ENCODE measurements at places on chromosomes 3 and 15. TPM values are rescaled to one million over a fixed set of nuclear protein-coding genes. Genes with fewer than 3 reads are reported as not detected.

DNA sequence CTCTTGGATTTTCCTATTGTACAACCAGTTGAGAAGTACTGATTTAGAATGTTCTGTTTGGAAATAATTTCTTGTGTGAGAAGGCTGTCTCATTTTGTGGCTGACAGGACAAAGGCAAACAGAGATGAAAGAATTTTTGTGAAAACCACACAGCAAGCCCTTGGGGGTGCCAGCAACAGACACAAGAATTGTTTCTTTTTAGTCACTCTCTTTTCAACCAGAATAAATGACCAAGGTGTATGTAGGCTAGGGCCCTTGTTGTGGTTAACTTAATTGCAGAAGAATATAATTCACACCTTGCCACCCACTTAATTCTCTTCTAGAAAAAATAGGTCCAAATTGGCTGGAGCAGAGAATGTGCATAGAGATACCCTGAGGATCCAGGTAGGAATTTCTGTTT lies 329.4 kb upstream of the TBC1D5 start:
- no peak for DNase-seq

Gene BFSP2
- not detected for polyA plus RNA-seq

- DNase-seq: no peak
Observed at GRCh38 chr3:40267937-40268724, 41.4 kb upstream of the EIF1B start.

Gene EXD1
- polyA plus RNA-seq: 0.12 TPM

DNA sequence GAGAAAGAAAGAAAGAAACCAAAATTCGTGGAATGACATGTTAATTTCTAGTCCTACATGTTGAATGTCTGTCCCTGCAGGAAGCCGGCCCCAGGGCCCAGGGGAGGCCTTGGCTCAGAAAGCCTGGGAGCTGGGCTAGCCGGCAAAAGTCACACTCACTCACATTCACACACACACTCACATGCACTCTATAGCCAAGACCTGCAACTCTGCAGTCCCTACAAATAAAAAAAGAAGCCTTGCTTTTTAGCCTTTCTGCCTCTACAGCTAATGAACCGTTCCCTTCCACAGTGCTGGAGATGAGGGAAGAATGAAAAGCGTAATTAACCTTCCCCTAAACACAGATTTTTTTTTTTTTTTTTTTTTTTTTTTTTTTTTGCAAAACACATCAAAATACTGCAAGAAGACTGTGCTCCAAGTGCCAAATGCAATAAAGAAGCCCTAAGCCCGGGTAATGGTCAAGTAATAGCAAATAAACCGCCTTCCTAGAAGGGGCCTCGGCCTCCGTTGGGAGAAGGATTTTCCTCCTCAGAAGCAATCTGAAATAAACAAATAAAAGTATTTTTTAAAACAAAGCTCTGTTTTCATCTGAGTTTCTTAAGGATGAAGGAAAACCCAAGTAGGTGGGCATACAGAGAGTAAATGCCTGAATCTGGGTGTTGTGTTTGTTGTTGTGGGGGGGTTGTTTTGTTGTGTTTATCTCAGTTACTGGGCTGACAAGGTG lies 4.3 kb downstream of the MECOM start:
- no peak for DNase-seq

GRCh38 chr15:64912379-64913325 lies 950 bp downstream of the ANKDD1A start:
- no peak for DNase-seq

- DNase-seq: no peak
Observed at GRCh38 chr3:12964711-12965612, 108.3 kb downstream of the IQSEC1 start.

GRCh38 chr3:11464356-11464755 lies 179.4 kb downstream of the VGLL4 start:
- no peak for DNase-seq

DNA sequence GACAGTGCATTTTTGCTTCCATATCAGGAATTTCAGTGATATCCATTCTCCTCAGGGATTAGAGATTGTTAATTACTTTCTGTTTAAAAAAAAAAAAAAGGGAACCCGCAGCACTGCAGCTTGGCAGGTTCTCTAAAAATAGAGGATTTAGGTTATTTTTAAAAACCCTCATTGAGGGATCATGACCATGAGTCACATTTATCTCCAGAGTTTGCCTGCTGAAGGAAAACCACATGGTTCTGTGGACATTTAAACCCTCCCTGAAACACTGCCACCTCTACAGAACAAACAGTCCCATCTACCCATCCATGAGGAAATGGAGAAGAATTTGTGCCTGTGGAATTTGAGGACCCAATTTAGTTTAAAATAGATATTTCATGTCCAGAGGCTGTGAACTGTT lies 66.2 kb upstream of the UBE2E1 start:
- DNase-seq: no peak

DNA sequence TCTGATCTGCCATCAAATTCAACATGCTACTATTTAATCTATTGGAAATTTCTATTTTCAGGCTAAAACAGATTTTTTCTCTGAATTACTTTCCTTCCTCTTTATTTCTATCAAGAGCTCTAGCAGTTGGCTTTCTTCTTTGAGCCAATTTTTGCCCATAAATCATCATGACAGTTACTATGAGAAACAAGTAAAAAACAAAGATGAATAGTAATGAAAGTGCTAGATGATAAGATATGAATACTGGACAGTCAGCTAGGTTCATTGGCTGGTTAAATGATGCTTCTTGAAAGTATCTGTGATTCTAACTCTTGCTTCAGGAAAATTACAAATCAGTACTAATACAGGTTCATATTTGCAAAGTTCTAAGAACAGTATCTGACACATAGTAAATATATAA lies 38.6 kb upstream of the NANOGP8 start:
- no peak for DNase-seq

- no peak for DNase-seq
Observed at GRCh38 chr3:126630020-126630419, 24.9 kb downstream of the TXNRD3 start.

DNA sequence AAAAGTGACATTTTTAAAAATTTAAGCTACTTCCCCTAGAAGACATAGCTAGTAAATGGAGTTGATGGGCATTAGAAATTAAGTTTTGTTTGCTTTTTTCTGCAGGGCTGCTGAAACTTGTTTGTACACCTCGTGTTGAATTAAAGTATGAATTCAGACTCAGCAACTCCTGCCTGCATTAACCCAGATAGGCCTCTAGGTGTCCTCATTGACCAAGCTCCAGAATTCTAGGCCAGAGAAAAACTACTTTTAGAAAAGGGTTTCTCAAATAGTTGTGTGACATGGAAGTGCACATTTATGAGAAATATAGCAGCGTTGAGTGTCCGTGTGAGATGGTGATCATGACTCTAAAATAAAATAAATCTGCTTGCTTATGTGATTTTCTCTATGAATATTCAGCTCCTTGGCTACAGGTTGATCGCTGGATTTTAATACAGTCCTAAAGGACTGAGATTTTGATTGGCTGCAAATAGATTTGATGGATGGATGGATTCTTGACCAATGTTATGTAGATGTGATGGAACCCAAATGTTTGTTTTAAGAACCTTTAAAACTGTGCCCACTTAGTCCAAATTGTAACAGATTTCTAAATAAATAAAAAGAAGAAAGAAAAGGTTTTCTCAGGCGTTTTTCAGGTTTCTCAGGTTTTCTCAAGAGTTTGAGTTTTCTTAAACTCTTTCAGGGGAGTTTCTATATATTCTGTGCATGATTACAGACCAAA lies 39.4 kb upstream of the LMOD3 start:
- DNase-seq: peak; percentile 38

Gene TTLL13
- not detected for polyA plus RNA-seq

GRCh38 chr3:88758676-88759075 lies 348.7 kb upstream of the EPHA3 start:
- no peak for DNase-seq

Gene DGKG
- 0.89 TPM for polyA plus RNA-seq

Gene SLCO2A1
- polyA plus RNA-seq: 1.4 TPM

GRCh38 chr15:22815766-22816165 lies 22.7 kb upstream of the NIPA2 start:
- no peak for DNase-seq

GRCh38 chr3:161893972-161894371 lies 397.4 kb downstream of the OTOL1 start:
- DNase-seq: no peak

GRCh38 chr3:69747511-69748258 lies 8.4 kb downstream of the MITF start:
- no peak for DNase-seq

- no peak for DNase-seq
Observed at GRCh38 chr3:127819086-127819485, 3.2 kb downstream of the MGLL start.

Gene HHATL
- polyA plus RNA-seq: 70.3 TPM

DNA sequence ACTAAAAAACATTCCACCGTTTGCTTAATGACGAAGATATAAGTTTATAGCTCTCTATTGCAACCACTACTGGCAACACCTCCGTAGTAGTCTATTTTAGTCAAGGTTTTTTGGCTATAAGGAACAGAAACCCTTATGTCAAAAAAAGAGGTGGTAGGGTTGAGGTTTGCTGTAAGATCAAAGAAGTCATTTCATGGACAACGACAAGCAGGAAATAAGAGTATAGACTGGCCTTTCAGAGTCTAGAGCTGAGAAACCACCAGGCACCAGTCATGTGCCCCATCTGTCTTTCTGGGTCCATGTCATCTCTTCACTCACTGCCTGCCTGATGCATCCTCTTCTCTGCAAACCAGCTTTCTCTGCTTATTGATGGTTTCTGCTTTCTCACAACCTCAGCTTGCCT lies 42.7 kb downstream of the THBS1 start:
- no peak for DNase-seq

DNA sequence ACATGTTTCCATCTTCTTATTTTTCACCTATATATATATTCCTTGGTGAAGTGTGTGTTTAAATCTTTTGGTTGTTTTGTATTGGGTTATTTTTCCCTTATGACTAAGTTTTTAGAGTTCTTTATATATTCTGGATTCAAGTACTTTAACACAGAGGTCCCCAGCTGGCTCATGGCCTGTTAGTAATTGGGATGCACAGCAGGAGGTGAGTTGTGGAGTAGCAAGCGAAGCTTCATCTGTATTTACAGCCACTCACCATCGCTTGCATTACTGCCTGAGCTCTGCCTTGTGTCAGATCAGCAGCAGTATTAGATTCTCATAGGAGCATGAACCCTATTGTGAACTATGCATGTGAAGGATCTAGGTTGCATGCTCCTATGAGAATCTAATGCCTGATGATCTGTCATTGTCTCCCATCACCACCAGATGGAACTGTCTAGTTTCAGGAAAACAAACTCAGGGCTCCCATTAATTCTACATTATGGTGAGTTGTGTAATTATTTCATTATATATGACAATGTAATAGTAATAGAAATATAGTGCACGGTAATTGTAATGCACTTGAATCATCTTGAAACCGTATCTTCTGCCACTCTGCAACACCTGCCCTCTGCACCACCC lies 151.6 kb downstream of the RSRC1 start:
- no peak for DNase-seq

DNA sequence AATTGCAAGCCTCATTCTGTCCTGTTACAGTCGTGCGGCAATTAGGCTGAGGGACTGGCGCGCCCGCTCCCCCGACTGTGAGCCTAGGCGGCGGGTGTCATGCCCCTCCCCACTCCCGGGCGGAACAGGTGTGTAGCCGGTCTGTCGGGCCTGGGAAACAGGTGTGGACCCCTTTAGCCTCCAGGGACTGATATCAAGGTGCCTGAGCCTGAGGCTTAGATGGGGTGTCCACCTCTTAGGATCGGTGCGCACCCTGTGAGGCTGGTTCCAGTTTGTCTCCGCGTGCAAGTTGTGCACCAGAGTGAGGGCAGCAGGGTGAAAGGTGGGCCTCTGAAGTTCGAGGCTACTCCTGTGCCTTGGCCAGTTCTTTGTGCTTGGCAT lies 686 bp downstream of the VPS8 start:
- no peak for DNase-seq

DNA sequence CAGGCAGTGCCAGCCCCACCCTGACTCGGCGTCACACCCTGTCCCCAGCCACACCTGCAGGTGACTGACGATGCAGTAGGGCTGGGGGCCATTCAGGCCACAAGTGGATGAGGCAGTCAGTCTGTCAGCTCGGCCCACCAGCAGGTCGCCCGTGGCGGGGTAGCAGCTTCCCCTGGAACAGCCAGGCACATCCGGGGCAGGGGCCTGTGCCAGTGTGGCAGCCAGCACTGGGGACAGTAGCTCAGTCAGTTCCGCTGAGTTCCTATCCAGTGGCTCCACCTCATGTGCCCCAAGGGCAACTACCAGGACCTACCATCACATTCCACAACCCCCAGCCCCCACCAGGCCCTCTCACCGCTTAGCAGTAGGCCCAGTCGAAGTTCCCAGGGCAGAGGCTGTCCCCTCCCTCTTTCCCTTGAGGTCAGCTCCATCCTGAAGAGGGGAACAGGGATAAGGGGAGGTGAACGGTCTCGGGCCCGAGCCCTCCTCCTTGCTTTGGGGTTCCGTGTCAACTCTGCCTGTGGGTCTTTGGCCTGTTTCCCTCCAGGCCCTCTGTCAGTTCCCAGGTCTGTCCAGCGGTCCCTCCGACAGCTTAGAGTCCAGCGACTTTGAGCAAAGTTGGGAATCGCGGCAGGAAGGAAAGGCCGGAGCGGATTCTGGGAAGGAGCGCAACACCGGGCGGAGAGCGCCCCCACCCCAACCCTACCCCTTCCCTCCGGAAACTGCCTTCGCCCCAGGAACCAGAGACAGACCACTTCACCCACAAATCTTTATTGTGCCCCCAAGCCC lies at the start of gene LAMB2:
Gene LAMB2 (minus strand): TSS at position 614 of the 789 bp plus-strand sequence. CDS start 183 bp downstream, at position 431.
- DNase-seq: peak; percentile 84

Gene TNNC1
- 467 TPM for polyA plus RNA-seq

Gene CAPN7
- polyA plus RNA-seq: 22.6 TPM

- DNase-seq: no peak
Observed at GRCh38 chr3:87268646-87269211, 7.7 kb downstream of the POU1F1 start.

- no peak for DNase-seq
Observed at GRCh38 chr15:90035840-90036230, 34.7 kb downstream of the ZNF710 start.

DNA sequence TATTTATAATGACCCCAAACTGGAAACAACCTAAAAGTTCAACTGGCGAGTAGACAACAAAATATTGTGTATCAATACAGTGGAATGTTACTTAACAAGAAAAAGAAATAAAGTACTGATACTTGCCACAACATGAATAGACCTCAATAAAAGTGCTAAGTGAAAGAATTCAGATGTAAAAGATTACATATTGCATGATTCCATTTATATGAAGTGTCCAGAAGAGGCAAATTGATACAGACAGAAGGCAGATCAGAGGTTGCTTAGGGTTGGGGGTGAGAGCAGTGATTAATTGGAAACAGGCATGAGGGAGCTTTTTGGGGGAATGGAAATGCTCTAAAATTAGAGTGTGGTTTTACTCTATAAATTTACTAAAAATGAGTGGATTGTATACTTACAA lies 183.3 kb downstream of the SATB1 start:
- DNase-seq: no peak

All from hindlimb muscle (tissue), 1 donor.